ENCODE measurements at places on chromosomes 7 and 10.

DNA sequence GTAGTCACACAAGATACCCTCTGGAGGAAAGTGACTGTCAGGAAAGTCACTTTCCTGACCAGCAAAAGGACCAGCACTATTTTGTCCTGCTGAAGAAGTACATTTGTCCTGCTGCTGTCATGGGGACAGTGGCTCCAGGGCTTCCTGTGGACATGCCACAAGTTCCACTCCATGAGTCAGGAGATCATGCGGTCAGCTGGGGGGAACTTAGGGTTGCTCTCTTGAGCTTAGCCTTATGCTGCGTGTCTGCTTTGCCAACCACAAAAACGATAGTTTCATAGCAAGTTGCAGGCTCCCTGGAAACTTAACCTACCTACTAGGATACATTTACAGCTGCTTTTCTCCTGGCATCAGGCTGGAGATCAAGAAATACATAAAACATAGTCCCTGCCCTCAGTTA lies 19.8 kb upstream of the ALOX5 start:
- peak; percentile 92 for DNase-seq

DNA sequence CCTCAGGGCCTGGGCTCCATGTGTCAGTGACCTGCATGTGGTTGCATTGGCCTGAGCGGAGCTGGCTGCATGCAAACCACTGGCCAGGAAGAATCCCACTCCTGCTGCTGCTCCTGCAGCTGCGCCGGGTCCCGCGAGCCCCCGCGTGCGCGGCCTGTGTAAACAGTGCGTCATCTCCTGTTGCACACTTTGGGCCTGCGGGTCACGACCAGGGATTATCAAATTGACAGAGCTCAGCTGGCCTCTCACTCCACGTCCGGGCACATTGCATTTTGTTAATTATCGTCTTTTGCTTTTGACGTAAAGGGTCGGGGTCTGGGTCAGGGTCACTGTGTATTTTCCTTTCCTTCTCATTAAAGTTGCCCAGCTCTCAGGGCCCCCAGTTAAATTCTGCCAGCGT lies 132.6 kb downstream of the RGS10 start:
- no peak for DNase-seq

DNA sequence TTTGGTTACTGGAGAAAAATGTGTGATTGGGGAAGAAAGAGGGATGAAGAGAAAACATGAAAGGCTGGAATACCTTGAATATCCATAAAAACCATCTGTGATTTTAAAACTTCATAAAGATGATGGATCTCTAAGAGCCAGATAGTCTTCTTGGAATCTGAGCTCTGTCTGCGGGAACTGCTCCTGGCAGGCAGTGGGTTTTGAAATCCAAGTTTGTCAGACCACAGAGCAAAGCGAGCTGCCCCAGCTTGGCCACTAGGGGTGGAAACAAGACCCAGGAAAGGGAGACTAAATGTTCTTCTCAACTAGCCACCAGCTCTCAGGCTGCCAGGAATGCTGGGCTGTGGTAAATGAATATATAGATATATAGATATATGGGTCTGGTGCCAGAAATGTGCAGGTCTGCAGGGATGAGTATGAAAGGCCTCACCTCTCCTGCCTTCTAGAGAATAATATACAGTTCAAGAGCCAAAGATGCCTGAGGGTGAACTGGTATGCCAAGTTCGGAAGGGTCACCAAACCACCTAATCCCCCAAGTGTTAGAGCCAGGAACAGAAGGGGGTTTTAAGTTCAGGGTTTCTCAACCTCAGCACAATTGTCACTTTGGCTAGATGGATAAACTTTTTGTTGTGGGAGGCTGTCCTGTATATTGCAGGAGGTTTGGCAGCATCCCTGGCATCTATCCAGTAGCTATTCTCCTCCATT lies 208.8 kb downstream of the KCNMA1 start:
- DNase-seq = peak; percentile 47

- DNase-seq = no peak
Observed at GRCh38 chr7:28904578-28905048, 53.5 kb downstream of the TRIL start.

DNA sequence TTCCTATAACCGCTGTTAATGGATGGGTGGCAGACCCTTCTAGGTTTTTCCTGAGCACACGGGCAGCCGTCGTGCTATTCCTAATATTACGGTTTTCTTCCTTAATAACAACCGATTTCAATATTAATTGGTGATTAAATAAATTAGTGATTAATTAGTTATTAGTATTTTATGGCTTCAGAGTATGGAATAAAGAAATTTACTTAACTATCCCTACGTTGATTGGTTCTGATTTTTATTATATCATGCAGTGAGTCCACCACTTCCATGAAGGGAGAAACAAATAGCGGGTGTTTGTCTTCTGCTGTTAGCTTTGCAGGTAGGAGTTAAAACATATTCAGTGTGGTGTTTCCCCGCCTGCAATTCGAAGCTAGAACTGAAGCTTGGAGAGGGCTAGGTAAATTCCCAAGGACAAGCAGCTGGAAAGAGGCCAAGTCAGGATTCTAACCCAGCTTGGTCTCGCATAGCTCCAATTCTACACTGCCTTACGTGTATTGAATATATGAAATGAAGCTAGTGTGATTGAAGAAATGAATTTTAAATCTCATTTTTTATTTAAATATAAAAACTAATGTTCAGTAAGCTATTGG lies 928 bp upstream of the CSTF2T start:
- DNase-seq = peak; percentile 14

GRCh38 chr7:158430308-158431034 lies 157.2 kb downstream of the PTPRN2 start:
- no peak for DNase-seq

DNA sequence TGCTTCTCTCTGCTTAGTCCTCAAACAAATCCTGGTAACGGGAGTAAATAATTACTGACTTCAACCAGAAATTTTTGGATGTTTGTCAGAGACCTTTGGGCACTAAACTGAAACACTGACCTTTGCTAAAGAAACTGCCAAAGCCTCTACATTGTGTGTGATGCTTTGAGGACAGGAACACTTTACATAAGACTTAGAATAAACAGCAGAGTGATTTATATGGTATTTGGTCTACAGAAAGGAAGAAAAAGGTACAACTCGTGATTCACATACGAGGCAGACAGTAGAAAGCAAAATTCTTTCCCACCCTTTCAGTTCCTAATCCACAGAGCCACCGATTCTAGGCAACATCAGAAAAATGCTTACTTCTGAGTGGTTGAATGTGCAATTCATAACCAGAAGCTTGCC lies 59.8 kb downstream of the SLC16A12 start:
- DNase-seq = no peak

- DNase-seq = no peak
Observed at GRCh38 chr10:104895981-104896380, 254.9 kb downstream of the SORCS3 start.

- no peak for DNase-seq
Observed at GRCh38 chr7:73649576-73649975, 18.1 kb upstream of the VPS37D start.

DNA sequence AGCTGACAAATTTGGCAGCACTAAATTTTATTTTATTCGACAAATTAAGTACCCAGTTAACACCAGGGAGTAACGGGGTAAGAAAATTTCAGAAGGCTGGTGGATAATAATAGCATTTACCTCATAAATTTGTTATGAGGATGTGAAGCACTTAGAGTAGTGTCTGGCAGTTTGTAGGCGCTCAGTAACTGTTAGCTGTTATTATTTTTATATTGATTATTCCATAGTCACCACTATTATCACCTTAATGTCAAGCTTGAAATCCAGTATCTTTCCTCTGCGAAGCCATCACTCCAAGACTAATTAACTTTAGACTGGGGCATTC lies 563 bp upstream of the COA1 start:
- no peak for DNase-seq

DNA sequence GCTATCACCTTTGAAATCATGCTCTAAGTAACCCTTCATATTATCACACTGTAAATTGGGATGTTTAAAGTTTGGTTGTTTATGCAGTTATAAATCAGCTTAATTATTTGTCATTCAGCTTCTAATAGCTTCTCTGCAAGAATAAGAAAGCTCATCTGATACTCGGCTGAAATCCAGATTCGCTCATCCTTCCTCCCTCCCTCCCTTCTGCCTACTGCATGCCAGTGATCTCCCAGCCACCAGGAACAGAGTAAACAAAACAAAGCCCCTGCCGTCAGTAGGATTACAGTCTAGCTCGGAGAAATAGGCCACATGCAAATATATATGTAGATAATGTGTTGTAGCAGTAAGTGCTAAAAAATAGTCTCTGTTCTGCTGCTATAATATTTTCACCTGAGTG lies 211.8 kb downstream of the NSUN6 start:
- DNase-seq = no peak
